Right lobe of liver (tissue), 6 donors: ENCODE measurements at places on chromosomes 6 and 20. TPM values are rescaled to one million over a fixed set of nuclear protein-coding genes. Genes with fewer than 3 reads are reported as not detected.
A peak's percentile ranks its signal among the peaks of the same experiment; 100 is the strongest.

- H3K36me3 ChIP-seq = no peaks in the 10 kb centered on the region
- no peaks in the 10 kb centered on the region for H3K27me3 ChIP-seq
- DNase-seq = no peak
- no peak overlapping the region for H3K27ac ChIP-seq
- no peak overlapping the region for H3K4me3 ChIP-seq
These were observed 47.2 kb downstream of the TMEM242 start for GRCh38 chr6:157276134-157276532.

DNA sequence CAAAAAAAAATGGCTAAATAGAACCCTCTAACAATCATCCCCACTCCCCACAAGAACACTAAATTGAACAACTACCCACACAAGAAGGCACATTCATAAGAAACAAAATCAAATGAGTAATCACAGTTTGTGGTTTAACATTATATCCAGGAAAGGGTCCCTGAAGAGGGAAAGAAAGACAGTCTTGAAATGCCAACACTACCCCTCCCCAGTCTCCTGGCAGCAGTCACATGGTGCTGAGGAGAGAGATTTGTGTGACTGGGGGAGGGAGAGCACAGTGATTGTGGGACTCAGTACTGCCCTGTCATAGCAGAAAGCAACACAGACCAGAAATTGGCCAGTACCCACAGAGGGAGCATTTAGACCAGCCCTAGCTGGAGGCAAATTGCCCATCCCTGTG is 443.7 kb upstream of the BTBD3 start:
- H3K27me3 ChIP-seq = no peaks in the 10 kb centered on the region
- no peaks in the 10 kb centered on the region for H3K4me1 ChIP-seq
- no peak overlapping the region for H3K27ac ChIP-seq
- H3K36me3 ChIP-seq = no peaks in the 10 kb centered on the region
- DNase-seq = no peak
- H3K4me3 ChIP-seq = no peak overlapping the region

- H3K27me3 ChIP-seq = no peaks in the 10 kb centered on the region
- peak overlapping the region; percentile 91 for H3K27ac ChIP-seq
- no peak for DNase-seq
- peak overlapping the region; percentile 59 for H3K4me3 ChIP-seq
These were observed 307 bp downstream of the RANBP9 start for GRCh38 chr6:13711324-13711732.

- H3K27ac ChIP-seq = no peak overlapping the region
- H3K4me3 ChIP-seq = no peak overlapping the region
- H3K4me1 ChIP-seq = no peaks in the 10 kb centered on the region
These were observed 38.2 kb downstream of the HLA-A start for GRCh38 chr6:29980511-29980910.

Gene SLC17A2
- 34.0 TPM for total RNA-seq

Gene TCP11
- total RNA-seq = not detected

- H3K27me3 ChIP-seq = no peaks in the 10 kb centered on the region
- peak overlapping the region; percentile 80 for H3K4me3 ChIP-seq
- no peaks in the 10 kb centered on the region for H3K36me3 ChIP-seq
- H3K27ac ChIP-seq = peak overlapping the region; percentile 87
- H3K4me1 ChIP-seq = no peaks in the 10 kb centered on the region
These were observed 884 bp downstream of the SLC2A10 start for GRCh38 chr20:46710153-46710913.

Gene HLA-DRB5
- total RNA-seq = 1.2 TPM
